Stimulated activated CD4-positive, alpha-beta T cell treated with anti-CD3 and anti-CD28 coated beads, TNF-alpha, amount 100 ng/mL, for 48 hours (primary cell): ENCODE measurements at places on chromosomes 7 and 10.
A peak's percentile ranks its signal among the peaks of the same experiment; 100 is the strongest.

DNA sequence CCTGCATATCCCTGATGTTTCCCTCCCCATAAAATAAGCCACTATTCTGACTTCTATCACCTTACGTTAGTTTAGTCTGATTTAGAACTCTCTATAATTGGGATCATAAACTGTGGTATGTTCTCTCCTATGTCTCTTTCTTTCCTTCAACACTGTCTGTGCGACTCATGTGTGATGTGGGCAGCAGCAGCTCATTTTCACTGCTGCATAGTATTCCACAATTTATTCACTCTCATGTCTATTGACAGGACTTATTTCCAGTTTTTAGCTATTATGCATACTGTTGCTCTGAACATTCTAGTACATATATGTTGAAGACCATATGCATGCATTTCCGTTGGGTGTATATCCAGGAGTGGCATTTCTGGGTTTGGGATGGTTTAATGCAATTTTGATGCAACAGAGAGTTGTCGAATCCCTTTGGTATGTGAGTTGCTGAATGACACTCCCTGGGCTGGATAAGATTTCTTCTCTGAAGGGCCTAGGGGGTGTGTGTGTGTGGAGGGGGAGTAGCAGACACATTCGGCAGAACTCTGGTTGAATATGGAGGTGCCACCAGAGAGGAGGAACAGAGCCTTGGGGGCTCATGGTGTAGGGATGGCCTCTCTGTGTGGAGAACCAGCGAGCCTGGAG, 87.8 kb upstream of the PCBD1 start:
- no peak for DNase-seq

DNA sequence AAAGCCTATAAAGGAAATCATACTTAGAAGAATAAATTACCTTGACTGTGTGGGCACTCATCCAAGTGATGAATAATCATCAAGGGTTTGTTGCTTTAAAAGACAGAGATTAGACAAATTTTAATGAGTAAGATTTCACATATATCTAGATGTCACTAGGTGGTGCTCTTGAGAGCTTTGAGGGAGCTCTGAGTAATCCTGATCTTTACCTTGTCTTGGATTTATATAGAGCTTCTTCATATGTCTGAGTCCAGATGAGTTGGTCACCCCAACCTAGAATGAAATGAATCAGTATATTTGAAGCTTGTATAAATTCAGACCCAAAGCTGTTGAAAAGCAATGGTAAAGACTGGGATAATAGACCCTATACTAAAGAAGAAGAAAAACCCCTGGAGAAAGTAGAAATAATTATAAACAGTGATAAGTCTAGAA, 3.7 kb downstream of the AGR2 start:
- no peak for DNase-seq

- no peak for DNase-seq
These were observed 55.7 kb upstream of the CASD1 start for GRCh38 chr7:94453898-94454297.

DNA sequence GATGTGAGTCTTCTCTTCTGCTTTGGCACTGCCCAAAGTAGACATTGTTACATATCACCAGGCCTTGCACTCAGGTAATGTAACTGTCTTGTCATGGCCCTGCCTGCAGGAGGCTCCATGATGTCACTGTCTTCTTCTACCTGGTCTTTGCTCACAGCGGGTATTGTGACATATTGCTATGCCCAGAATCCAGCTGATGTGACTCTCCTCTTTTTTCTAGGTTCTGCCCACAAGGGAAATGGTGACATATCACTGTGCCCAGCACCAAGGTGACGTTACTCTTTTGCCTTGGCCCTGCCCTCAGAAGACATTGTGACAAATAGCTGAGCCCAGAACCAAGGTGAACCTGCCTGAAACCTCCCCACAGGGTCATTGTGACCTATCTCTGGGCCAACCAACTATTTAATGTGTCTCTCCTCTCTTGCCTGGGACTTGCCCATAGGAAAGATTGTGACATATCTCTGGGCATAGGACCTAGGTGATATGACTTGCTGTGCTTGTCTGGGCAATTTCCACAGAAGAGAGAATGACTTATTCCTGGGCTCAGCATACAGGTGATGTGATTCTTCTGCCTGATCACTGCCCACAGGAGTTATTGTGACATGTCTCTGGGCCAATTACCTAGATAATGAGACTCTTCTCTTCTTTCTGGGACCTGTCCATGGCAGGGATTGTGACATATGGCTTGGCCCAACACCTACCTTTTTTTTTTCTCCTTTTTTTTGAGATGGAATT, 26.5 kb upstream of the ZNF107 start:
- DNase-seq, result no peak

- no peak for DNase-seq
These were observed 33.8 kb upstream of the FIS1 start for GRCh38 chr7:101278461-101279292.

- peak; percentile 27 for DNase-seq
These were observed 23.6 kb downstream of the ST8SIA6 start for GRCh38 chr10:17430647-17431355.

DNA sequence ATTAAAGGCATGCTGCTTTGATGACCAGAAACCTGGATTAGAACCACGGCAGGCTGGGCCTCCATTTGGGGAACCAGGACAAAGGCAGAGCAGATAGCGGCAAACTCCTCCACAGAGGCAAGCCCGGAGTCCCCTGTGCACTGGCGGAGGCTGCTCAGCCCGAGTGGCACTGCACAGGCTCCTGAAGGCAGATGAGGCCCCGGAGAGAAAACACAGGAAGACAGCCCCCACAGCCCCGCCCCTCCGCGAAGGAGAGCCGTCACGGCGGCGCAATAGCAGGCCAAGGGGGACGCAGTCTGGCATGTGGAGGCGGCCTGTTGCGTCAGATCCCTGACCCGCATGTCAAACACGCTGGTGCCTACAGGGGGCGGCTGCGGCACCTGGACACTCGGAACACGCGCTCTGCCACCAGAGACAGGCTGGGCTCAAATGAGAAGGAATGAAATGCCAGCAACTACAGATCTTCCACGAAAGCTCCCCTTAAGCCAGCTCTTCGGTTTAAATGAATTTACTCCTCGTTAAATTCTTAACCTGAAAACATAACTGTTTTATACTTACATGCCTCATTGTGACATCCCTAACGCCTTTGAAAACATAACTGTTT, 128.5 kb downstream of the MAD1L1 start:
- peak; percentile 58 for DNase-seq

GRCh38 chr7:143295870-143296269, 7.7 kb downstream of the CASP2 start:
- DNase-seq, result no peak

DNA sequence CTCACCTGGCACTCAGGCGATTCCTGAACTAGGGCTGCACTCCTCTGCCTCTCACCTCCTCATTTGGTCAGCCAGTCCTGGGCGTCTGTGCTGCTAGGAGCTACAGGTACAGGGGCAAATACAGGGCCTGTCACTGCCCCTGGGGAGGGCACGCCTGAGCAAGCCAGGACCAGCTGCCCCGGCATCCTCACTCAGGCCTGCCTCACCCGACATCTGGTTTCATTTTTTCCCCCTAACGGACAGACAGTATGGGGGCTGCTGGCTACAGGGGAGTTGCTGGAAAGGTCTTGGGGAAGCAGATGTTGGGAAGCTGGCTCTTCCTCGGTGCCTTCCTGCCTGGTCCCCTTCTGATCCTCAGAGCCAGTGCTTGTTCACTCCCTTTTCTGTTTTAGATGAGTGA, 77.3 kb upstream of the PPIF start:
- no peak for DNase-seq

GRCh38 chr10:58384095-58384494, 1.1 kb upstream of the TFAM start:
- no peak for DNase-seq

DNA sequence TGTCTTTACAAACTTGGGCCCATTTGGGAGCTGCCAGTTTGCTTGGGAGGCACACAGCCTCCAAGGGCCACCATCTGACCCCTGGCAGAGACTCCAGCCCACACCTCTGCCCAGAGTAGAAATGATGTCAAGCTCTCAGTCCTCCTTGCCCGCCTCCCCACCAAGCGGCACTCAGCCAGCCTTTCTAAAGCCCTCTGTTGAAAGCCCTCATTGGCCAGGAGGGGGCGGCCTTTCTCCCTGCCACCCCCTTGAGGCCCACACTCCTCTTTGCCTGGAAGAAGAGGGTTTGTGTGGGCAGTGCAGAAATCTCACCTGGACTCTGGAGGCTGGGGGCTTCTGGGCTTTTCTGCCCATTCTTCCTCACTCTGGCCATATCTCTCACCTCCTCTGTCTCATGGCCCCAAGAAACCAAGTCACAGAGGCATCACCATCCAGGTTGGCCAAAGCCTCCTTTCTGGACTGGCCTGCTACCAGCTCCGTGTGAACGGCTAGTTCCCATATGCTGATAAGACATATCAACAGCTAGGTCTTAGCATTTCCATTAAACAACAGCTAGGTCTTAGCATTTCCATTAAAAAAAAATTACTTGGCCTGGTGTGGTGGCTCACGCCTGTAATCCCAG, 36.1 kb downstream of the UBTD1 start:
- peak; percentile 12 for DNase-seq

- DNase-seq, result no peak
These were observed 53.6 kb upstream of the ELN start for GRCh38 chr7:73974101-73974947.

DNA sequence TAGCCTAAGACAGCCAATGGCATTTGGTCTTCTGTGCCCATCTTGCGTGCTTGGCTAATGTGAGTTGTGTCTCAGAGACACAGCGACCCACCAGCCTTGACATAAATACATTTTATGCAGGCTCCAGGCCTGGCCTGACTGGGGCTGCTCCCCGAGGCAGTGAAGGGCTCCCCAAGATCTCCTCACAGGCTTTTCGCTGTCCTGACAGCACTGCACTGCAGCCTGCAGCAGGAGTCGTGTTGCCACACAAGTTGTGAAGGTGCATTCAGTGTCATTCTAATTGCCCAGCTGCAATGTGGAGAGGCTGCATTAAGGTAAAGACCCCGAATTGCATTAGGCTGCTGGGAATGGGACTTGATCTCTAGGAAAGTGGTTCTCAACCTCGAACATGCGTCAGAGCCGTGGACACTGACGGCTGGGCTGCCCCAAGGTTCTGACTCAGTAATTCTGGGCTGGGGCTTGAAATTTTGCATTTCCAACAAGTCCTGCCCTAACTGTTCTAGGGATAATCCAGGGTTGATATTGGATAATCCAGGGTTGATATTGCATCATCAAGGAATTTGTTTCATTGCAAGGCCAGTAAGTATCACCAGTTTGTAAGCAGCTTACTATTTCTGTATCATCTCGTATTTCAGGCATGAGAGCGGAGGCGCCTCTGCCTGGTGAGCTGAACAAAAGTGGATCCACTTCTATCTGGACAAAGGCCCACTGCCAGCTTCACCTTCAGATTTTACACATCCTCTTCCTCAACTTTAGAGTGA, 108.7 kb upstream of the INSIG1 start:
- DNase-seq, result no peak

GRCh38 chr7:50803359-50804337, 21.0 kb upstream of the GRB10 start:
- no peak for DNase-seq

DNA sequence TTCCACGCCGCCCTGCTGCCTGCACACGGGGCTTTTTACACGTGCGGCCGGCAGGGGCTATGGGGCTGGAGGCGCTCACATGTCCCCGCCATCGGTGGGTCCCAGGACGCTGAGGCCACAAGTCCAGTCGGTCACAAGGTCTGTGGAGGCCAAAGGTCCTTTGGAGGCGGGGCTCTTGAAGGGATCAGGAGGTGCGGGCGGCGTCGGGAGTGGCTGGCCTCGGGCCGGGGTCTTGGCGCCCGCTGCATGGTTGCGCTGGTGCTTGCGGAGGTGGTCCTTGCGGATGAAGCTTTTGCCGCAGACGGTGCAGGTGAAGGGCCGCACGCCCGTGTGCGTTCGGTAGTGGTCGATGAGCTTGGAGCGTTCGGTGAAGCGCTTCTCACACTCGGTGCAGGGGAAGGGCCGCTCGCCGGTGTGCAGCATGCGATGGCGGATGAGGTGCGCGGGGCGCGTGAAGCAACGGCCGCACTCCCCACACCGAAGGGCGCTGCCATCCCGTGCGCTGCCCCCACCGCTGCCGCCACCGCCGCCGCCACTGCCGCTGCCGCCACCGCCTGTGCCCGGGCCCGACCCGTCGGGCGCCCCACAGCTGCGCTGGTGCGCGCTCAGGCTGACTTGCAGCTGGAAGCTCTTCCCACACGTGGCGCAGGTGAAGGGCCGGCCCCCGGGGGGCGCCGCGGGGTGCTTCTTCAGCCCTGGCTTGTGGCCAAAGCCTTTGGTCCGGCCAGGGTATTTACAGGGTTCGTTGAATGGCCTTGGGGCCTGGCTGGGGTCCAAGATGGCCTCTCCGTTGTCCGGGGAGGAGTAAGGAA, 13.7 kb upstream of the ZNF777 start:
- no peak for DNase-seq

- no peak for DNase-seq
These were observed 17.2 kb downstream of the TCF7L2 start for GRCh38 chr10:112967200-112967599.

- DNase-seq, result no peak
These were observed 146.0 kb downstream of the SND1 start for GRCh38 chr7:127798023-127798422.

DNA sequence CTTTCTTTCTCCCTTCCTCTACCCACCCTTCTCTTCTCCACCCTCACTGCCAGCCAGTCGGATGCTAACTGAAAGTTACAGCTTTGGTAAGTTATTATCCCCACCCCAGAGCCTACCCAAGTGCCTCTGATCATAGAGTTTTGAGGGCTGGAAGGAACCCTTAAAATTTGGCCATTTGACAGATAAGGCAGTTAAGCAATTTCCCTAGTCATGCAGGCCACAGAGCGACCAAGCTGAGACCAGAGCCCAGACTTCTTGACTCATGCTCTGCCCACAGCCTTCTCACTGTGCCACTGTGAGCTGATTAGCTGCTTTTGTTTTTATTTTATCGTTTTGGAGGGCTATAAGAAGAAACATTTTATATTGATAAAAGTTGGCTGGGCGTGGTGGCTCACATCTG, 17.2 kb downstream of the SAP25 start:
- DNase-seq, result no peak

GRCh38 chr7:15750727-15751126, 64.2 kb upstream of the MEOX2 start:
- DNase-seq, result no peak

- no peak for DNase-seq
These were observed 43.9 kb downstream of the IFIT5 start for GRCh38 chr10:89458291-89458690.

DNA sequence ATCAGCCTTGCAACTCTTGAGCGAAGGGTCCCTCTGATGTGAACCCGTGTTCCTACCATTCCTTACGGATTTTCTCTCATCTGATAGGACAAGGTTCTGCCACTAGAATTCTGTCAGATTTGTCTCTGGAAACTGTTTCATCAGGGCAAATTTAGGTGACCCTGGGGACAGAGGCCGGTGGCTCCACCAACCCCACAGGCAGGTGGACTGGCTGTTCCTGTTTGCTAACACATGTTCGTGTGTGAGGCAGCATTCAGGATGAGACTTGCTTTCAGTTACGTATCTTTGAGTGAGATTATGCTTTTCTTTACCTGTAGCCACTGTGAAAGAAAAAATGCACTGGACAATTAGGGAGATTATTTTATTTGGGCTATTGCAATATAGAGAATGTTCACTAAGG, 449.9 kb downstream of the INHBA start:
- no peak for DNase-seq

DNA sequence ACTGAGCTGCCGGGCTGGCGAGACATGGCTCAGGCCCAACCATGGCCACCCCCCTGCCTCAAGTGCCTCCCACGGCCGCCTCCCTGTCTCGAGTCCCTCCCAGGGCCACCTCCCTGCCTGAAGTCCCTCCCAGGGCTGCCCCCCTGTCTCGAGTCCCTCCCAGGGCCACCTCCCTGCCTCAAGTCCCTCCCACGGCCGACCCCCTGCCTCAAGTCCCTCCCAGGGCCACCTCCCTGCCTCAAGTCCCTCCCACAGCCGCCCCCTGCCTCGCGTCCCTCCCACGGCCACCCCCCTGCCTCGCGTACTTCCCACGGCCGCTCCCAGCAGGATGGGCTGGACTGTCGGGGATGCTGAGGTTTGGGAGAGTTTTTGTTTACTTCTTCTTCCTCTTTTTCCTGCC, 462.5 kb downstream of the PTPRN2 start:
- DNase-seq, result no peak
